ENCODE measurements at places on chromosomes 11 and 22.

DNA sequence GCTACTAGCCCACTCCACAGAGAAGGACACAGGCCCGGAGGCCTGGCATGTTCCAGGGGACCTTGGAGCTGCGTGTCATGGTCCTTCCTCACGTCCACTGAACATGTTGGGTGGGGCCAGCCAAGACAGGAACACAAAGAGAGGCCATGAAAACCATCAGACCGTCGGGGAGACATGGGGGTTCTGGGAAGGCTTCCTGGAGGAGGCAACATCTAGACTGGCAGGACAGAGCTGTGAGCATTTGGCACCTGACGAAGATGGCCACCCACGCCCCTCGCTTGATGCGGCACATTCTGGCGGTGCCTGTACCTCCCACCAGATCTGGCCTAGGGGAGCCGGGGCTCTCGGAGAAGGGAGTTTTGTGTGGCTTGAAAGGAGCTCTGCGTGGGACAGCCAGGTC lies 24.7 kb upstream of the ARHGAP8 start:
- DNase-seq: no peak

GRCh38 chr22:37448516-37449127 lies 21.3 kb upstream of the ELFN2 start:
- no peak for DNase-seq

- DNase-seq: no peak
These were observed 120.5 kb downstream of the HIPK3 start for GRCh38 chr11:33377412-33378370.

- no peak for DNase-seq
These were observed 10.2 kb downstream of the CCDC34 start for GRCh38 chr11:27352781-27353180.

GRCh38 chr11:79396674-79397073 lies 44.2 kb downstream of the TENM4 start:
- DNase-seq: no peak

DNA sequence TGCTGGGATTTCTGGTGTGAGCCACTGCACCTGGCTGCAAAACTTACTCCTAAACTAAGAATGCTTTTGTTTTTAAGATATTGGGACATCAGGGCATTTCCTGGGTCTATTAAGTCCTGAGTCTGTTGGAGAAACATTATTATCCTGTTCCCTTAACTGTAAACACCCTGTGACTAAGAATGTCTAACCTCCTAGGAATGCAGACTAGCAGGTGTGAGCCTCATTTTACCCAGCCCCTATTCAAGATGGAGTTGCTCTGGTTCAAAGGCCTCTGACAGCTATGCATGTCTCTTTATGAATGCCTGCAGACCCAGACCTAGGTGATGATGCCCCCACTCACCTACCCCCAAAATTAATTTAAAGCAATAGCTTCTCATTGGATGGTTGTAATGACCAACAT lies 46.2 kb downstream of the DEPDC5 start:
- no peak for DNase-seq

GRCh38 chr11:96744697-96745096 lies 354.9 kb downstream of the JRKL start:
- no peak for DNase-seq

DNA sequence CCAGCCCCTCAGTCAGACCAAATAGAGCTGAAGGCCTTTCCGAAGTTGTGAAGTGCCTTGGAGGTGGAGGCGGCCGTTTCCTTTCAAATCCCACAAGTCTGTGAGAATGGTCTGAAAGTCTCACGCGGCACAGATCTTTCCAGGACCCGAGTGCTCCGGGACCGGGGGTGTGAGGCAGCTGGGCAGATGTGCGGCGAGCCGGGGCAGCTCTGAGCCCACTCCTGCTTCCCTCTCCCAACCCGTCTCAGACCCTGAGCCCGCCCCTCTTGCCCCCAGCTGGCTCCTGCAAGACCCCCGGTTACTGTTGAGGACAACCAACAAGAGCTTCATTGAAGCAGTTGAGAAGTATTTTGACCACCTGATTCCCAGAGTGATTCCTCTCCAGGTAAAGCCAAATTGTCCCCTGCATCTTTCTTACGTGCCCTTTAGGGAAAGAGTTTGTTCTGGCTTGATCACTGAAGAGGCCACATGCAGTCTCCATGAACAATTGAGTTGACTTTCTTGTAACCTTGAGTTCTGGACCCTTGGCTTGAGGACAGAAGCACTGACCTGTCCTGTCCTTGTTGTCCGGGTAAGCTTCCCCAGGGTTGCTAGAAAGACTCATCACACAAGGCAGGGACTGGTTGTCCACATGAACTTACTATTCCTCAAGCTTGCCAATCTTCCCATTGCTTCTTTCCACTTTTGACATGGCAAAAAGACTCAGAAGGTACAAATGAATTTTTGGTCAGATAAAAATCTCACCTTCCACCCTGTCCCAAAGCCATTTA lies 7.5 kb downstream of the GLB1L3 start:
- DNase-seq: no peak

GRCh38 chr11:127000291-127000968 lies at the start of gene KIRREL3:
TSS of gene KIRREL3 (minus strand) at chr11:127000770.
- DNase-seq: no peak

- DNase-seq: no peak
These were observed 54.6 kb upstream of the TOP3B start for GRCh38 chr22:22037229-22037628.

GRCh38 chr11:24082860-24083259 lies 414.0 kb upstream of the LUZP2 start:
- no peak for DNase-seq

DNA sequence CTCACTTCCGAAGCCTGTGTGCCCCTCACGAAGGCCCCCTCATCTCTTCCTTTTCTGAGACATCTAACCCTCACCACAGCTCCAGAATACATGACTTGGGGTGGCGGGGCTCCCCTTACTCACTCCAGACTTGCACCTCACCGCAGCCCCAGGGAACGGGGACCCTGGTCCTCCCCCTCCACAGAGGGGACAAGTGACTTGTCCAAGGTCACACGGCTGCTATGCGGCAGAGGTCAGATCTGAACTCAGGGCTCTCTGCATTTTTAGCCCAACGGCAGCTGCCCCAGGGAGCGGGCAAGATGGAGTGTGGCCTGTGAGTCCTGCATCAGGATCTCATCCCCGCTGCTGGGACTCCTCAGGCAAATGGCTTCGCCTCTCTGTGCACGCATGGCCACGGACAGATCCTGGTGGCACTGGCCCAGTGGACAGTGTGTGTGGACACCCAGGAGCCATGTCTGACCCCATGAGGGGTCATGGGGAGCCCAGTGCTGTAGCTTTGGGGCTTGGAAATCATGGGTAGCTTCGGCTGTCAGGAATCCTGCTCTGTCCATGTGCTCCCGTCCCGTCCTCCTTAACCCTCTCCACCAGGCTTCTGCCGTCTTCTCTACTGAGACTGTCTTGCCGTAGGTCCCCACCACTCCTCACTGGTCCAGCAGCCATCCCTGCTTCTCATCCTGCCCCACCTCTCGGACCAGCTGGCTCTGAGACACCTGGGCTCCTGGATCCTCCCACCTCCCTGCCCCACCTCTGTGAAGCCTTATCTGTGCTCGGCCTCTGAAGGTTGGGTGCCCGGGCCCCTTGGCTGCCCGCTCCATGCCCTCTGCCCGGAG lies 48.0 kb upstream of the CARS1 start:
- no peak for DNase-seq

DNA sequence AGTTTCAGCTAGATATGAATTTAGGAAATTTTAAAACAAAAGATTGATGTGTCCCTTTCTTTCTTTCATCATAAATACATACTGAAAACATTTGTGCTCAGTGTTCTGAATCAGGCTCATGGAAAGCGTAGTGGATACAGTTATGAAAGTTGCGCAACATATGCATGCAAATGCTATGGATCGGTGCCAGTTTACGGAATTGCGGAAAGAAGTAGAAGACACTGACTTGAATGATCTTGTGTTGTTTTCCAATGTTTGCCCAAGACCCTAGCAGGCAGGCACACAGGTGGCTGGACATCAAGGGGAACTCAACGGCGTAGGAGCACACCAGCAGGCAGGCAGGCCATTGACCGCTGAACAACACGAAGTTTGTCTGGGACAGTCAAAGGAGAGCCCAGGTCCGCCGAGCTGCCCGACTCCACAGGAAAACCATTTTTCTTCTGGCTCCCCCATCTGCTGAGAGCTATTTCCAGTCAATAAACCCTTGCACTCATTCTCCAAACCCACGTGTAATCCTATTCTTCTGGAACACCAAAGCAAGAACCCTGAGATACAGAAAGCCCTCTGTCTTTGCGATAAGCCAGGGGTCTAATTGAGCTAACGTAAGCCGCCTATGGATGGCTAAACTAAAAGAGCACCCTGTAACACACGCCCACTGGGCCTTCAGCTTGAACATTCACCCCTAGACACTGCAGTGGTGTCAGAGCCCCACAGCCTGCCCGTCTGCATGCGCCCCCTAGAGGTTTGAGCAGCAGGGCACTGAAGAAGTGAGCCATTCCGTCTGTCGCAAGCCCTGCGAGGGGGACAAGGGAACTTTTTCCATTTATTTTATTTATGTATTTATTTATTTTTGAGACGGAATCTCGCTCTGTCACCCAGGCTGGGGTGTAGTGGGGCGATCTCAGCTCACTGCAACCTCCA lies 7.4 kb upstream of the BIRC3 start:
- no peak for DNase-seq

- DNase-seq: no peak
These were observed 23.3 kb upstream of the DNAL4 start for GRCh38 chr22:38817196-38817595.

DNA sequence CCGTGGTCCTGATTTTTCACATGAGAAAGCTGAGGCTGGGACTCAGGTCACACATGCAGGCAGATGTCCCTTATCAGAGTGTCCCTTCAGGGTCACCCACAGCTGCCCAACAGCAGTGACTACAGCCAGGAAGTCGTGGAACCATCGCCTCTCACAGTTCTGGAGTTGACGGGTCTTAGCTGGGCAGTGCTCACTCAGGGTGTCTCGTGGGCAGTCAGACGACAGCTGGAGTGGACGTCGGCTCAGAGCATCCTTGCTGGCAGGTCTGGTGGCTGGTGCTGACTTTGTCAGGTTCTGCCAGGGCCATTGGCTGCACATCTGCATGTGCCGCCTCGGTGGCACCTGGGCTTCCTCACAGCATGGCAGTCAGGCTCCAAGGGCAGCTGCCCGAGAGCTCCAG lies 35.6 kb upstream of the TH start:
- DNase-seq: peak; percentile 9

GRCh38 chr22:19419464-19420178 lies 11.9 kb downstream of the HIRA start:
- no peak for DNase-seq

DNA sequence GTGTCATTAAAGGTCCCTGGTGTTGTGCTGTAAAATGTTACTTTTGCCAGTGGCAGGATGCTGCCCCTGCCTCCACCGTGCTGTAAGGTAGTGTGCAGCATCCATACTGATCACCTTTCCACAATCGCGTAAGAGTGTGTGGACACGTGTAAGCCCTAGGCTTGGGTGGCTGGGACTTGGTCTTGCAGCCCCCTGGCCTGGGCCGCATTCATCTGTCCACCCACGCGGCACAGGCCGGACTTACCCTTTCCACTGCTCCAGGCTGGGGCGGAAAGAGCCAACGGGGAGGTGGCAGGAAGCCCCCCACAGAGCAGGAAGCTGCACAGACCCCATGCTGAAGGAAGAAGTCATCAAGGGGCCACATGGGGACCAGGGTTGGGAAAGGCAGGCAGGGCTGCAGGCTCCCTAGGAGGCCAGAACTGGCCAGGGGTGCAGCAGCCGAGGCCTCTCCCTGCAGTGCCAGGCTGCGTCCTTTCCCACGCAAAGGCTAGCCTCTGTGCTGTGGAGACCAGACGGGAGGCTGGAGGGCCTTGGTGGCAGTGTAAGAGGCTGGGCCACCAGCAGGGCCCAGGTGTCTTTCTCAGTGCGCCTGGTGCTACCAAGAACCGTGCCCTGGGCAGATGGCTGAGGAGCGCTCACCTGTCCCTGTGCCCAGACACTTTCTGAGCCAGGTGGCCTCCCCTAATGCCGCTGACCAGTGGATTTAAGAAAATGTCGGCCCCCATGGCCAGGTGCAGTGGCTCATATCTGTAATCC lies 11.7 kb upstream of the TMEM191C start:
- peak; percentile 8 for DNase-seq

DNA sequence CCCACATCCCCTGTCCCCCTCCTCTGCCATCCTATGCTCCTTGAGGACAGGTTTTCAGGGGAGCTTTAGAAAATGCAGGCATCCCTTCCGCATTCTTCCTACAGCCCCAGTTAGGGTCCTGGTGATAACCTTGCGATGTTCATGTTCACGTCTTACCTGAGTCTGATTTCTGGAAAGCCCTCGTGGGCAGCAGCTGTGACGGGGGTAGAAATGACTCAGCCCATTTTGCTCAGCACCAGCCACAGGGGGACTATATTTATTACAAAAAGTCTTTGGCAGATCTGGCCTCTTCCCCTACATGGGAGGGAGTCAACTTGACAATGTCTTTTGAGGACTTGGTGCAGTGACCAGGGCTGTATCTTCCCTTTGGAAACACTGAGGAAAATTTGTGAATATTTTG lies 12.3 kb downstream of the PKNOX2 start:
- DNase-seq: no peak

- DNase-seq: no peak
These were observed 89.8 kb upstream of the ZC3H12C start for GRCh38 chr11:110003426-110003825.

DNA sequence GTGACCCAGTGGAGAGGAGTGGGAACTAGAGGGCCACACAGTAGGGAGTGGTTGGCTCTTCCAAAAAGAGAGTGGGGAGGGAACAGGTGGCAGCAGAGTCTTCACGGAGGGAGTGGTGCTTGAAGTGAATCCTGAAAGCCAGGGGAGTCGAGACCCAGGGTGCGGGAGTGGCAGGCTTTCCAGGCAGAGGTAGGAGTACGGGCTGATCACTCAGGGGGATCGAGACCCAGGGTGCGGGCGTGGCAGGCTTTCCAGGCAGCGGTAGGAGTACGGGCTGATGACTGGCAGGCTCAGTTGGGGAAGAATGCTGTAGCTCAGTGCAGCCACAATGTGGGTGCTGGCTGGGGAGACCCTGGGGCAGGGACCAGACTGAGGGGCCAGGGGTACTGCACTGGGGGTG lies 148.2 kb downstream of the TBC1D22A start:
- DNase-seq: no peak

DNA sequence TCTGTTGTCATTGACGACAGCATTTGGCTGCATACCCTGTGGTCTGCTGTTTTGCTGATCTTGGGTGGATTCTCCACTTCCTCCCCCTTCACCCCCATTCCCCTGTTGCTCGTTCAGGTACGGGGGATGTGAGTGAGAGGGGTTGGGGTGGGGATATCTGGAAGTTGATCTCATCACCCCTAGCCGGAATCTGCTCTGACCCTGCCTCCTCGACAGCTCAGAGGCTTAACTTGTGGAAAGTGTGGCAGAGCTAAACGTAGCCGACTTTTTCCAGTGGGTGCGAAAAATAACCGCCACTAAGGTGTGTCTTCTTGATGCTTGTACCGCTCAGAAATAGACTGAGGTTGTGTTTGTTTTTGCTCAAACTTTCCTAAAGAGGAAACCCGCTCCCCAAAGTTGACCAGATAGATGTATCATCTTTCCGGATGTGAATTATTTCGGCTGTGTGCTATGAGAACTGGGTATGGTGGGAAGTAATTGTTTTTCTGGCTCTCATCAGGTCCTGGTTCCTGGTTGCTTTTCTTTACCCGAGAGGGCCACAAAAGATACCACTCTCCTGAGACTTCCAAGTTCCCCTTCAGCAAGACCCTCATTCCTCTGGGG lies 6.6 kb downstream of the ZBTB16 start:
- no peak for DNase-seq

Data from activated CD8-positive, alpha-beta memory T cell treated with anti-CD3 and anti-CD28 coated beads, Interleukin-2, amount 50 U/mL, for 4 hours (primary cell).